ENCODE measurements at places on chromosomes 12 and 14.
A peak's percentile ranks its signal among the peaks of the same experiment; 100 is the strongest.

GRCh38 chr12:12954878-12955625, 3.1 kb upstream of the GPRC5D start:
- no peak for DNase-seq

DNA sequence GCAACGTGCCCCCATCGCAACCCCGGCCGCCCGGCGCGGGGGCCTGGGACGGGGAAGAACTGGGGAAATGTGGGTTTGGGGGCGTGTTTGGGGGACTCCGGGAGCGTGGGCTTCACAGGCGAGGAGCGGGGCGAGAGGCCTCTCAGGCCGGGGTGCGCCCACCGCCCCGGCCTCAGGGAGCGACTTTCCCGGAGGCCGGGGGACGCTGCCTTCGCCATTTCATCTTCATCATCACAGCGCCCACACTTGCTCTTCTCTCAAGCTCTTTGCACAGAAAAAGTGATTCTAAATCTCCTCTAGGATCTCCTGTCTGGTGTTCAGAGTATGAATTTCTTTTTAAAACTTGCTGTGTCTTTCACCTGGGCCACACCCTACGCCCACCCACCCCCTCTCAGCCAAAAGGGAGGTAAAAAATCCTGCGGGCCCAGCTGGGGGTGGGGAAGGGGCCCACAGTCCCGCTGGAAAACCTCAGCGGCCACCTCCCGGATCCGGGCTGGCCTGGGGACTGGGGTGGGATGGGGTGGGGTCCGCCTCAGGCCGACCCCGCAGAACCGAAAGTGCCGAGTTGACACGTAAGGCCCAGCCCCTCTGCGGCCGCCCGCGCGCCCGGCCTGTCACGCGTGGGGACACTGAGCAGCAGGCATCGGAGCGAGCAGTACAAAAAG, 7.4 kb downstream of the CDKN1B start:
- DNase-seq: no peak

GRCh38 chr12:49962861-49963765, 1.4 kb downstream of the AQP5 start:
- no peak for DNase-seq

DNA sequence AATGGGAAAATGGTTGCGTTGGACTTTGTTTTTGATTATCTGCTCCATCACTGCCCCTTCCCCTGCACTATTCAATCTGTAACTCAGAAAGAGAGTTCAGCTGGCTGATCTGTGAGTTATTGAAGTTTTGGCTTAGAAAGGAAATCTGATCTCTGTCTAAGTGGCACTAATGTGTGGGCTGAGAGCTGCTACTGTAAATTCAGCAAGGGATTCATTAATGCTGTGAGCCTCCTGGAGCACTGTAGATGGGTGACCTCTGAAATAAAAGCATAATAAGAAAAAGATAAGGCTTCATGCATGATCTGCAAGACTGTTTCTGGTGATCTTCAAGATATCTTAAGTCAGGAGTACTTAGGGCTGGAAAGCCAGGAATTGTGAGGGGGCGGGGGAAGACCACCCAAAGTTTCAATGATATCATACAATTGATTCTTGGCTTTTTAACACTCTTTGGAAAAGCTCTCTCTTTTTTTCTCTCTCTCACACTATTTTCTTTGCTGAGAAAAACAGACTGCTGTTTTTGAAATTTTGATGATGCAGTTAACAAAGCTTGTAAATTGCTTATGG, 101.1 kb downstream of the C12orf75 start:
- no peak for DNase-seq

GRCh38 chr12:113825705-113826104, 140.4 kb downstream of the RBM19 start:
- DNase-seq: no peak

GRCh38 chr12:28893365-28893764, 255.7 kb upstream of the FAR2 start:
- no peak for DNase-seq

DNA sequence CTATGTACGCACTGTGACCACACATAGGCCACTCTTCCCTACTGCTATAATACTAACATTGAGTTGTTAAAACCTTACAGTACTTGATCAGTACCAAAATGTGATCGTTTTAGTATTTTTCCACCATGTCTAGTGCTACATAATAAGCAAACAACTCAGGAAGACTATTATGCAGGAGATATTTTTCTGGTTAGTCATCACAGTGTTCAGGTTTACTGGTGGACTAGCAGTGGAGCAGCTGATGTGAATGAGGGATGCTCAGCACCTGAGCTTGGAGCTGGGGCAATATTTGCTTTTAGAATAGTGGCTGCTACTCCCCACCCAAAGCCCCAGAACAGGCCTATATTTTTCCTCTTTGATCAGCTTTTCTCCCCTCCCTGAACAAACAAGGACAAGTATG, 513.1 kb downstream of the KCNH5 start:
- no peak for DNase-seq

DNA sequence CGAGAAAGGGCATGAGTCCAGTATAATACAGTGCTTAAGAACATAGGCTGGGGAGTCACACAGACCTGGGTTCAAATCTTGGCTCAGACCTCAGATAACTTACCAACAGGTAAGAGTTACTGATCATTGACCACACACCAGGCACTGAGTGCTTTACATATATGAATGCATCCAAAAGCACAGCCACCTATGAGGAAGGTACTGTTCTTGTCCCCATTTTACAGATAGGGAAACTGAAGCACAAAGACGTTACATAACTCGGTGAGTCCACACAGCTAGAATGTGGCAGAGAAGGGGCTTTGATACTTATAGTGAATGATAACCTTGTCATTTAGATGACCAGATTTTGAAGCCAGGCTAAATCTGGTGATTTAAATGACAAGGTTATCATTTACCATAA, 27.6 kb downstream of the FAIM2 start:
- no peak for DNase-seq

DNA sequence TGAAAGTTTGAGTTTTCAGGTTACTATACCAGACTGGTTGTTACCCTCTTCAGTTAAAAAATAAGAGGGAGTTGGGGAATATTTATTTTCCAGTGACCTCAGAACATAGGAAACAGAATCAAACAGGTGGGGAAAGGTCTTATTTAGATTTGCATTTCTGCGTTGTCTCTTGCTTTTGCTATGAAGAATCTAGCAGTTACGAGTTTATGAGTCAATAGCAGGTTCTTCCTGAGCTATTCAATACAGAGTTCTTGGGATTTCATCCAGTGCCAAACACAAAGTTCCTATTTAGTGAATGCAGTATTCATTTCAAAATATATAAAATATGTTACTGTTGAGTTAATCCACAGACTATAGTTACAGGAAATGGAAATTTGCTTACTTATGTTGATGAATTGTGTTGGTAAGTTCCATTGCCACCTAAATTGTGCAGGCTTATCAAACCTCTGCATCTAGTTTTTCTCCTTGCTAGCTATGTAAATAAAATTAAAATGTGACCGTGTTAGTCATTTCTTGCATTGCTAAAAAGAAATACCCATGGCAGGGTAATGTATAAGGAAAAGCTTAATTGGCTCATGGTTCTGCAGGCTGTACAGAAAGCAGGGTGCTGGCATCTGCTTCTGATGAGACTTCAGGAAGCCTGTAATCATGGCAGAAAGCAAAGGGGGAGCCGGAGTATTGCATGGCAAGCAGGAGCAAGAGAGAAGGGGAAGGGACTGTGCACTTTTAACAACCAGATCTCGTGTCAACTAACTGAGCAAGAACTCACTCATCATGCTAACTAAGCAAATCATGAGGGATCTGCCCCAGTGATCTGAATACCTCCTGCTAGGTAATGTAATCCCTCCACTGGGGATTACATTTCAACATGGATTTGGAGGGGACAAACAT, 110.2 kb downstream of the KTN1 start:
- DNase-seq: no peak

DNA sequence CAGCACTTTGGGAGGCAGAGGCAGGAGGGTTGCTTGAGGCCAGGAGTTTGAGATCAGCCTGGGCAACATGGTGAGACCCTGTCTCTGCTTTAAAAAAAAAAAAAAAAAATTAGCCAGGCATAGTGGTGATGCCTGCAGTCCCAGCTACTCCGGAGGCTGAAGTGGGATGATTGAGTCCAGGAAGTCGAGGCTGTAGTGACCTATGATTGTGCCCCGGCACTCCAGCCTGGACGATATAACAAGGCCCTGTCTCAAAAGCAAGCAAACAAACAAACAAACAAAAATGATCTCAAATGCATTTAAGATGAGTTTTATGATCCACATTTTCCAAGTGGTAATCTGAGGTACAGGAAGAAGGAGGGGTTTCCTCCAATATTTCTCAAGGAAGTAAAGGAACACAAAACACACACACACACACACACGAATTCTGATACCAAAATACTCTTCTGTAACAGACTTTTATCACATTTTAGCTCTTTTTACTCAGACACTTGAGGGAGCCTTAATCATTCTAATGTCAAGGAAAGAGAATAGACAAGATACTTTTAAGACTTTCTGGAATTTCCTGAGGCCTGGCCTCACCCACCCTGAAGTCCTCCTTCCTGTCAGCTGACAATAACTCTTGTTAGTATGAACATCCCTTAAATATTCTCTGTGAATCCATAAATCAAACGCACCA, 44.4 kb upstream of the CERS5 start:
- DNase-seq: no peak

GRCh38 chr12:108641446-108642268, 8.0 kb upstream of the SELPLG start:
- no peak for DNase-seq

- DNase-seq: no peak
Measured at GRCh38 chr12:52259657-52260243, 14.7 kb upstream of the KRT86 start.

GRCh38 chr12:68943848-68944247, 10.9 kb upstream of the CPM start:
- no peak for DNase-seq

DNA sequence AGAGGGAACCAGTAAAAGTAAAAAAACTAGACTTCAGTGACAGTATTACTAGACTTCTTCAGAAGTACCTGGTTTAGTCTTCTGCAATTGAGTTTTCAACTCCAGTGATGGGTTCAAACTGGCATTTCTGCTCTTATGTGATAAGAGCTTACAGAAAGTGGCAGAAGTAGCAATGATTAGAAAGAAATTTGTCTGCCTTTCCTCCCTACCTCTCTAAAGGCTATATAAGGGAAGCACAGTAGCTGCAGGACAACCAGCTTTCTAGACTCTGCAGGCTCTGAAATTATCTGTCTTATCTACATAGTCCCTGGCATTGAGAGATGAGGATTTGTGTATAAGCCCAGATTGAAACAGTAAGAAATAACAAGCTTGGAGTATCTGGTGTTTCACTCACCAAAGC, 107.5 kb downstream of the DAAM1 start:
- DNase-seq: no peak

DNA sequence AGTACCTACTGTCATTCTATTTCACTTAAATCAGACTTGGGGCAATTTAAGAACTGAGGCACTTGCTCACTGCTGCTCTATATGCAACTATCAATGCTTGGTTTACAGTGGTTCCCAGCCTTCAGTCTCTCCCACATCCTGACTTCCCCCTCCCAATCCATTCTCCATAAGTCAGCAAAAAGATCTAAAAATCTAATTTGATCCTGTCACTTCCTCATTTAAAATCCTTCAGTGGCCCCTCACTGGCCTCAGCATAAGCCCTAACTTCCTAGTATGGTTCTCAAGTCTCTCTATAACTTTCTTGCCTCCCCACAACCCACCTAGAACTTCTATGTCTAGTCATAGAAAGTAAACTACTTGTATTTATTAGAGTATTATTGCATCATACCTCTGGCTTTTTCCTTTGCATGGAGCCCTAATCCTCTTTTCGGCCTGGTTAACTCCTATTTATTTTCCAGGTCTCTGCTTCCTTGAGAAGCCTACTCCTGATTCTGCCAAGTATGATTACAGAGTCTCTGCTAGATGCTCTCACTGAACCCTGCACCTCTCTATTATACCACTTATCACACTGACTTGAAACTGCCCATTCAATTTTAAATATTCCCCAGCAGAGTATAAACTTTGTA, 130.6 kb downstream of the RALGAPA1 start:
- DNase-seq: no peak

- DNase-seq: peak; percentile 18
Measured at GRCh38 chr12:68915055-68915454, 17.9 kb downstream of the CPM start.

DNA sequence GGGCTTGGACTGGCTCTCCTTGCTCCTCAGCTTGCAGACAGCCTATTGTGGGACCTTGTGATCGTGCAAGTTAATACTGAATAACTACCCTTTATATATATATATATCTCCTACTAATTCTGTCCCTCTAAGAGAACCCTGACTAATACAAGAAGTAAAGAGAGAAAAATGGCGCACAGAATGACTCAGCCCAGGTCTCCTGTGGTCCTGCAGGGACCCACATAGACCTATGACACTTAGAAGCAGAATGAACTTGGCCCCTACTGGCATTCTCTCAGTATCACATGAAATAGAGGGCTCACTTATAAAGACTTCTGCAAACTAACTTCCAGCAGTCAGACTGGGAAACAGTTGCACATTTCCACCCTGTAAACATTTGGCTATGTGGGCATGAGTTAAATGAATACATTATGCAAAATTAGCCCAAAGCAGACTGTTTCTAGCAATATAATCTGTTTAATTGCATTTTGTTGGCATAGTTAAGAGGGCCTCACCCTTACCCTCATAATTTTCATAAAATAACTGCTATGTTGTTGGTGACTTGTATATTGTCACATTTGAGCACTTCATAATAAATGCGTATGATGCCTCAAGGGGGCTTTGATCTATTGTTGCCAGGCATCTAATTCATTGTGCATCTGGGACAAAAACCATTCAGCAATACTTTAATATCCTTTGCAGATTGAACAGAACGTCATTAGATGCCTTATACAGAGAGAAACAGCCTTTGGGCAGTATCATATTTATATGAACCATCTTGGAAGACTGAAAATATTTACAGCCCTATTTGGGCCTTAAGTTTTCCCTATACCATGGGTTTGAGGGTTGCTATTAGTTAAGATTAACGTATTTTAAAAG, 349.7 kb upstream of the DIO2 start:
- no peak for DNase-seq

DNA sequence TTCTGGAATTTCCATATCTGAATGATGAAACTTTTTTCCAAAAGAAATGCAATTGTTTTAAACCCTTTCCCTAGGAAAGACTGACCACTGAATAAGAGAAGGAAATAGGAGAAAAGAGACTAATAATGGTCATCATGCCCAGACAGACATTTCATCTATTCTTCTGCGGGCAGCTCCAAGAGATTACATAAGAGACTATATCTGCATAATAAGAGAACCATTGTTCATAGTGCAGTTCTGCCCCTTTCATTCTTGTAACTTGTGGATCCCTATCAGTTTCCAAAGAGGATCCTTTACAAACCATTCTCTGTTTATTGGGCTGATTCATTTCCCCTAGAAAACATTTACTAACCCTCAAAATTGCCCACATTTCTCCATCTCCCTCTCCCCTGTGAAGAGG, 197.8 kb downstream of the FSCB start:
- no peak for DNase-seq

- no peak for DNase-seq
Measured at GRCh38 chr14:75558440-75558839, 20.0 kb upstream of the FLVCR2 start.
